ENCODE measurements at places on chromosomes 4 and X. TPM values are rescaled to one million over a fixed set of nuclear protein-coding genes. Genes with fewer than 3 reads are reported as not detected.

GRCh38 chr4:103397541-103397940 lies 199.4 kb upstream of the CENPE start:
- no peaks in the 10 kb centered on the region for H3K36me3 ChIP-seq
- DNase-seq, result no peak
- H3K4me1 ChIP-seq, result no peaks in the 10 kb centered on the region
- no peaks in the 10 kb centered on the region for H3K27me3 ChIP-seq
- no peak overlapping the region for H3K27ac ChIP-seq

DNA sequence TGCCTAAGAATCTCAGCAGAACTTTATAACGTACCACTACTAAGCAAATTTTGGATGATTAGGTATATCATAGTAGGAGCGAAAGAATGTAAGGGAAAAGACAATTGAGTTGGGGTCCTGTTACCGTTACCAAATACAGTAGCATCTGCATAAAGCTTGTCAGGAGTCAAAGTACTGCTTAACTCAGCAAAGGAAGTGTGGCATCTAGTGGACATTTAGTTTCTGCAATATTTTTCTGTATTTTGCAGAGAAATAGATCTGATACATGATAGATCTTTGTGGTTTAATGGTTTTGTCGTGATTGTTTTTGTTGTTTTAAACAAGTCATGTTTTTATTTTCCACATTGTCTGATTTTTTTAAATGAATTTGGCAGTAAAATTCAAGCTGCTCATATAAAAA lies 81.0 kb upstream of the SMARCAD1 start:
- DNase-seq, result no peak
- no peak overlapping the region for H3K4me3 ChIP-seq
- H3K36me3 ChIP-seq, result no peaks in the 10 kb centered on the region
- H3K27me3 ChIP-seq, result no peaks in the 10 kb centered on the region
- H3K27ac ChIP-seq, result no peak overlapping the region

GRCh38 chr4:123747016-123747415 lies 350.4 kb downstream of the SPRY1 start:
- no peaks in the 10 kb centered on the region for H3K27me3 ChIP-seq
- H3K27ac ChIP-seq, result no peak overlapping the region
- DNase-seq, result no peak

DNA sequence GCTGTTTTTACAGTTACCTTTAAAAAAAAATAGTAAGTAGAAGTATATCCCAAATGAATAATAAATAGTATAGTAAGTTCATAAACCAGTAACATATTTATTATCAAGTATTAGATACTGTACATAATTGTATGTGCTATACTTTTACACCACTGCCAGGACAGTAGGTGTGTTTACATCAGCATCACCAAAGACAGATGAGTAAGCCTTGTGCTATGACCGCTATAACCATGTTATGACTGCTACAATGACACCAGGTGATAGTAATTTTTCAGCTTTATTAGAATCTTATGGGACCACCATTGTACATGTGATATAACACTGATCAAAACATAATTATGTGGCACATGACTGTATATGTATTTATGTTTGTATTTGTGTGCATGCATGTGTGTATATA lies 27.3 kb downstream of the PABPC4L start:
- H3K4me3 ChIP-seq, result no peak overlapping the region
- H3K27me3 ChIP-seq, result no peaks in the 10 kb centered on the region
- H3K4me1 ChIP-seq, result no peaks in the 10 kb centered on the region

- H3K4me3 ChIP-seq, result no peak overlapping the region
- no peak for DNase-seq
- peaks cover 9% of the 10 kb centered on the region for H3K4me1 ChIP-seq
- H3K27me3 ChIP-seq, result no peaks in the 10 kb centered on the region
- H3K27ac ChIP-seq, result no peak overlapping the region
- H3K36me3 ChIP-seq, result no peaks in the 10 kb centered on the region
These were observed 22.7 kb upstream of the TMPRSS11F start for GRCh38 chr4:68152411-68152810.

- H3K36me3 ChIP-seq, result no peaks in the 10 kb centered on the region
- H3K27me3 ChIP-seq, result peaks cover under 1% of the 10 kb centered on the region
- DNase-seq, result no peak
- H3K4me3 ChIP-seq, result no peak overlapping the region
These were observed 198.3 kb upstream of the GYPA start for GRCh38 chr4:144338834-144339233.

UXT gene
- 136 TPM for total RNA-seq

SRPX gene
- 14.9 TPM for total RNA-seq

PRKG2 gene
- 0.08 TPM for total RNA-seq

HAUS7 gene
- total RNA-seq, result 15.7 TPM

DNA sequence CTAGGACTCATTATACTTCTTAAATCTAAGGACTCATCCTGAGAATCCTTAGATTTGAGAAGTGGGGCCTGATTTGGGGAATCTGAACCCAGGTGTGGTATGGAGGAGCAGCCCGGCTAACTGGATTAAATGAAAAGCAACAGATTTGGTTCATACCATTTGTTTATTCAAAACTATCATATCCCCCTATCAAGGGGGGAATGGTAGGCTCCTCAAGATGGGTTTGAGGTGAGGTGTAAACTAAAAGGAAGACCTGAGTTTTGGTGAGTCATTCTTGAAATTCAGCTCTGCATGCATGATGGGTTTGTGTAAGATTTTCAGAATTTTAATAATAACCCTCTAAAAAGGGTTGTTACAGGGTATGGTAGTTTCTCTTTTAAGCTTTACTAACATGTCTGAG lies 53.4 kb downstream of the CASP6 start:
- no peak for DNase-seq
- no peaks in the 10 kb centered on the region for H3K4me1 ChIP-seq
- H3K4me3 ChIP-seq, result no peak overlapping the region
- no peaks in the 10 kb centered on the region for H3K27me3 ChIP-seq

DNA sequence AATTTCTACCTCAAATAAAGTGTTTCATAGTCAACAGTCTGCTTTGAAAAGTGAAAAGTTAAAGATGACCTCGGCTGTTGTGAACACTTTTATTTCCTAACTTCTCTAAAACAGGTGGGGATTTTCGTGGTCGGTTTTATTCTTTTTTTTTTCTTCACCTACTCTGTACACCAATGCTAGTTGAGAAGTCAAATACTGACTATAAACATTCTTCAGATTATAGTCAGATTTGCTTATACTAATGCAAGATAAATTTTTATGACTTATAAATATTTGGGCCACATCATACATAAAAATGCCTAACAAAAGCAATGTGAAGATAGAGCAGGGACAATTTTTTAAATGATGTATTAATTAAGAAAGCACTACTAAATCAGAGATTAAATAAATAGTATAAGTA lies 98.1 kb upstream of the GPR34 start:
- no peaks in the 10 kb centered on the region for H3K4me1 ChIP-seq
- H3K27me3 ChIP-seq, result no peaks in the 10 kb centered on the region
- no peaks in the 10 kb centered on the region for H3K36me3 ChIP-seq
- H3K27ac ChIP-seq, result no peak overlapping the region
- DNase-seq, result no peak

PRDM8 gene
- total RNA-seq, result 6.5 TPM

PABPC1L2B gene
- total RNA-seq, result not detected

- no peaks in the 10 kb centered on the region for H3K27me3 ChIP-seq
- no peak overlapping the region for H3K4me3 ChIP-seq
- H3K36me3 ChIP-seq, result no peaks in the 10 kb centered on the region
- no peak for DNase-seq
- no peak overlapping the region for H3K27ac ChIP-seq
These were observed 257.5 kb upstream of the ANKRD50 start for GRCh38 chr4:124970011-124970410.

- H3K4me1 ChIP-seq, result no peaks in the 10 kb centered on the region
- H3K27ac ChIP-seq, result no peak overlapping the region
- DNase-seq, result no peak
- no peaks in the 10 kb centered on the region for H3K36me3 ChIP-seq
These were observed 444.1 kb downstream of the BCOR start for GRCh38 chrX:39653691-39654090.

- no peak overlapping the region for H3K4me3 ChIP-seq
- no peaks in the 10 kb centered on the region for H3K27me3 ChIP-seq
- H3K27ac ChIP-seq, result no peak overlapping the region
- DNase-seq, result no peak
- no peaks in the 10 kb centered on the region for H3K36me3 ChIP-seq
These were observed 3.9 kb downstream of the FBXO8 start for GRCh38 chr4:174279433-174280155.

DNA sequence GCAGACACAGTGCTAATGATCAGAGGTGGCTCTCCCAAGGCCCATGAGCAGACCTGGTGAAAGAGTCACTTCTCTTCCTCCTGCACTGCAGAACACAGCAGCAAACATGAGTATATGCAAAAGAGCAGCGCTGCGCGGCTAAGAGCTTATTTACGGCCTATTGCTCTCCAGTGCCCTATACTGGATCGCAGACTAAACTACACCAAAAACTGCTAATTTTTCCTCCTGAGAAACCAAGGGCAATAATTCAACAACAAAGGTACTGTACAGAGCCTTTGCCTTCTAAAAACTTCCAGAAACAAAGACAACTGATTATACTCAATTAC lies 702.5 kb downstream of the ARAP2 start:
- no peaks in the 10 kb centered on the region for H3K27me3 ChIP-seq
- H3K4me3 ChIP-seq, result no peak overlapping the region
- H3K4me1 ChIP-seq, result no peaks in the 10 kb centered on the region
- no peak overlapping the region for H3K27ac ChIP-seq

DNA sequence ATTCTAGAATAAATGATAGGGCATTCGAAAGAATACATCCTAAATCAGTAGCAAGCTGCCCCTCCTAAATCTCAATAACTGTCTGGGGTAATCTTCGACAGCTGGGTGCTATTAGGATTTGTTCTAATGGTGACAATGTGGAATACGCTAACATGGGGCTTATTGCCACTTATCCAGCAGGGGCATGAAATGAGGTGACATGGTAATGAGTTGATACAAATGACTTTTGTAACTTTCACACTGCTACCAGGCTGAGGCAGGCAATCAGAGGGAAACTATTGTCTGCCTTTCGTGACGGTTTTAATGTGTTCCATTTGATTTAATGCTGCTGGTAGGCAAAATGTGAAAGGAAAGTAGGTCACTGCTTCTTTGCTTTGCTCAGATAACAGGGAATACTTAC lies 1047.4 kb upstream of the PABPC4L start:
- H3K4me1 ChIP-seq, result no peaks in the 10 kb centered on the region
- H3K36me3 ChIP-seq, result no peaks in the 10 kb centered on the region
- no peak overlapping the region for H3K27ac ChIP-seq
- no peaks in the 10 kb centered on the region for H3K27me3 ChIP-seq

DNA sequence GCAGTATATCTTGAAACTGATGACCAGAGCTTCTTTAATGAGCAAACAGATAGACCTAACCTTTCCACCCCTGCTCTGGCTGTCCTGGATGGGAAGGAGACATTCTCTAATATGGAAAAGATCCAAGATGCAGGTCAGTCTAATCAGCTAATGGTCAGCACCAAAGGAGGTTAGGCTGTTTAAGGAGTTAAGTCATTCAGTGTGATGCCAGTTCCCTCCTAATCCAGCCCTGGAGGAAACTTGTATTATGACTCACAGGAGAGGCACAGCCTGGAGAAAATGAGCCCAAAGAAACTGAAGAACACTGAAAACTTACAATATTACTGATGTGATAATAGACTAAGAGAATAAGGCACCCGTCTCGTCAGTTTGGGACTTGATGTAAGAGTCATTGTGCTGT lies 323.0 kb downstream of the HNRNPD start:
- H3K4me1 ChIP-seq, result no peaks in the 10 kb centered on the region
- H3K27ac ChIP-seq, result no peak overlapping the region
- H3K36me3 ChIP-seq, result no peaks in the 10 kb centered on the region
- no peaks in the 10 kb centered on the region for H3K27me3 ChIP-seq

GRCh38 chr4:182185491-182185890 lies 57.7 kb upstream of the TENM3 start:
- no peaks in the 10 kb centered on the region for H3K36me3 ChIP-seq
- H3K27ac ChIP-seq, result no peak overlapping the region

- DNase-seq, result no peak
- no peak overlapping the region for H3K27ac ChIP-seq
- no peak overlapping the region for H3K4me3 ChIP-seq
- no peaks in the 10 kb centered on the region for H3K36me3 ChIP-seq
- no peaks in the 10 kb centered on the region for H3K27me3 ChIP-seq
These were observed 1230.4 kb downstream of the PCDH18 start for GRCh38 chr4:136301749-136302495.

DNA sequence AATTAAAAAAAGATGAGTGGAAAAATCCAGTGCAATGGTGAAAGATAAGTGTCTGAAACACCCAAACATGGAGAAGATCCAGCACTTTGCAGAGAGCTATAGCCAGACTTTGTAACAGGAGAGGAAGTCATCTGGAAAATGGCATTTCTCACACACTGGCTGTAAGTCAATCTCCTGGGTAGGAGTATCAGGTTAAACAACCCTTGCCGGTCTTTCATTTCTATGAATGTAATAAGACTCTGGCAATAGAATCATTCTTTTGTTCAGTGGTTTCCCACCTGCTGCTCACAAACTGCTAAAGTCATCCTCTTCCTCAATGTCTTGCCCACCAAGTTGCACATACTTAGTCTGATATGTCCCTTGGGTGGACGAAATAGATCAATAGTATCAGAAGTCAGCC lies 94.0 kb upstream of the ATP8A1 start:
- H3K4me1 ChIP-seq, result no peaks in the 10 kb centered on the region
- DNase-seq, result no peak
- no peak overlapping the region for H3K27ac ChIP-seq
- H3K27me3 ChIP-seq, result no peaks in the 10 kb centered on the region
- H3K4me3 ChIP-seq, result no peak overlapping the region

- no peak for DNase-seq
- no peaks in the 10 kb centered on the region for H3K36me3 ChIP-seq
- no peak overlapping the region for H3K4me3 ChIP-seq
- no peak overlapping the region for H3K27ac ChIP-seq
- no peaks in the 10 kb centered on the region for H3K27me3 ChIP-seq
These were observed 930 bp downstream of the NWD2 start for GRCh38 chr4:37245391-37245954.

AFAP1 gene
- total RNA-seq, result 8.6 TPM

DNA sequence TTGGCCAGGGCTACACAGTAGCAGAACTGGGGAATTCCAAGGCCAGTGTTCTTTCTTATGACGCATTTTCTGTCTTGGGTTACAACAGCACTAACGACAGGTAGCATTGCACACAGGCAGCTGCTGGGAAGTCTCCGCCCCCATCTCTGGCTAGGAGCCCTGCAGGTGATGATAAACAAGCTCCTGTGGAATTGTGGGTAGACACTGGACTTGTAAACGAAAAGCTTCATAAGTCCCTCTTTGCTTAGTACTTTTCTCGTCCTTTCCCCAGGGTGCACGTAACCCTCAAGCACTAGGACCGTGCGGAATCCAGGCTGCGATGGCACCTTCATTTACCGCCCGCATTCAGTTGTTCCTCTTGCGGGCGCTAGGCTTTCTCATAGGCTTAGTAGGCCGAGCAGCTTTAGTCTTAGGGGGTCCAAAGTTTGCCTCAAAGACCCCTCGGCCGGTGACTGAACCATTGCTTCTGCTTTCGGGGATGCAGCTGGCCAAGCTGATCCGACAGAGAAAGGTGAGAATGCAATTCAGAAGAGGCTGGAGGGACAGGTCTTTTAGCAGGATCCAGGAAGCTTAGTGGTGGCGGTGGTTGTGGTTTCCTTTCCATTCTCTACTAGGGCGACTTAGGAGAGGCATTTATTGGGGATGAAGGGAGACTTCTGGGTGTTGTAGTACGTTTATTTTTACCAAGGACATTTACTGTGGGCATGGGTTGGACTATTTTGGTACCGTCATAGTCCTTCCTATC lies at the start of gene FAAH2:
Gene FAAH2 (plus strand): TSS at position 200 of the 745 bp plus-strand sequence. CDS start 120 bp downstream, at position 320.
- no peaks in the 10 kb centered on the region for H3K36me3 ChIP-seq
- H3K4me1 ChIP-seq, result no peaks in the 10 kb centered on the region
- no peak within 1 kb of the TSS for H3K27ac ChIP-seq

All from ovary (tissue), 10 donors.